ENCODE measurements at places on chromosomes 13 and 19.

GRCh38 chr13:65660731-65661130 is 1569.4 kb downstream of the PCDH9 start:
- DNase-seq = no peak

DNA sequence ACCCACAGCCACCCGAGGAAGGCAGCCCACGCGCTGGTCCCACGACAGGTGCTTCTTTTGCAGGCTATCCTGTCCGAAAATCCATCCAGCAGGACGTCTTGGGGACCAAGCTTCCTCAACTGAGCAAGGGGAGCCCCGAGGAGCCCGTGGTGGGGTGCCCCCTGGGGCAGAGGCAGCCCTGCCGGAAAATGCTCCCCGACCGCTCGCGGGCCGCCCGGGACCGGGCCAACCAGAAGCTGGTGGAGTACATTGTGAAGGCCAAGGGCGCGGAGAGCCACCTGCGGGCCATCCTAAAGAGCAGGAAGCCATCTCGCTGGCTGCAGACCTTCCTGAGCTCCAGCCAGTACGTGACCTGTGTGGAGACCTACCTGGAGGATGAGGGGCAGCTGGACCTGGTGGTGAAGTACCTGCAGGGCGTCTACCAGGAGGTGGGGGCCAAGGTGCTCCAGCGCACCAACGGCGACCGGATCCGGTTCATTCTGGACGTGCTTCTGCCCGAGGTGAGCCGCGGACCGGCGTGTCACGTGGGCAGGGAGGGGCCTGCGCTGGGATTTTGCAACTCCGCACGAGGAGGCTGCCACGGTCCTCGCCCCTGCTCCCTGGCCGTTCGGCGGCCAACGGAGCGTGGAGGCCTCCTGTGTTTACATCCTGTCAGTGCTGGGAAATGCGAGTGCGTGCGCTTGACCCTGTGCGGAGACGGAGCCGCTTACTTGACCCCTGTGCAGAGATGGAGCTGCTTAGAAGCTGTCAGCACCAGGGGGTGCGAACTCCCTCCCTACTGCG is 12.9 kb upstream of the NDUFS7 start:
- no peak for DNase-seq

DNA sequence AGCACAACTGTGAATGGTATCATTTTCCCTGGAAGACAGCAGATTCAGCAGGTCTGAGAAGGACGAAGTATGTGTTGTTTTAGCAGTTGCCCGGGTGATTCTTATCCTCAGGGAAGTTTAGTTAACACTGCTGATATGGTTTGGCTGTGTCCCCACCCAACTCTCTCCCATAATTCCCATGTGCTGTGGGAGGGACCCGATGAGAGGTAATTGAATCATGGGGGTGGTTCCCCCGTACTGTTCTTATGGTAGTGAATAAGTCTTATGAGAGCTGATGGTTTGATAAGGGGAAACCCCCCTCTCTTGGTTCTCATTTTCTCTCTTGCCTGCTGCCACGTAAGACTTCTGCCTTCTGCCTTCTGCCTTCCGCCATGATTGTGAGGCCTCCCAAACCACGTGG is 81.0 kb upstream of the UBAC2 start:
- peak; percentile 32 for DNase-seq

- no peak for DNase-seq
Observed at GRCh38 chr19:50449236-50449899, 16.7 kb downstream of the MYBPC2 start.

DNA sequence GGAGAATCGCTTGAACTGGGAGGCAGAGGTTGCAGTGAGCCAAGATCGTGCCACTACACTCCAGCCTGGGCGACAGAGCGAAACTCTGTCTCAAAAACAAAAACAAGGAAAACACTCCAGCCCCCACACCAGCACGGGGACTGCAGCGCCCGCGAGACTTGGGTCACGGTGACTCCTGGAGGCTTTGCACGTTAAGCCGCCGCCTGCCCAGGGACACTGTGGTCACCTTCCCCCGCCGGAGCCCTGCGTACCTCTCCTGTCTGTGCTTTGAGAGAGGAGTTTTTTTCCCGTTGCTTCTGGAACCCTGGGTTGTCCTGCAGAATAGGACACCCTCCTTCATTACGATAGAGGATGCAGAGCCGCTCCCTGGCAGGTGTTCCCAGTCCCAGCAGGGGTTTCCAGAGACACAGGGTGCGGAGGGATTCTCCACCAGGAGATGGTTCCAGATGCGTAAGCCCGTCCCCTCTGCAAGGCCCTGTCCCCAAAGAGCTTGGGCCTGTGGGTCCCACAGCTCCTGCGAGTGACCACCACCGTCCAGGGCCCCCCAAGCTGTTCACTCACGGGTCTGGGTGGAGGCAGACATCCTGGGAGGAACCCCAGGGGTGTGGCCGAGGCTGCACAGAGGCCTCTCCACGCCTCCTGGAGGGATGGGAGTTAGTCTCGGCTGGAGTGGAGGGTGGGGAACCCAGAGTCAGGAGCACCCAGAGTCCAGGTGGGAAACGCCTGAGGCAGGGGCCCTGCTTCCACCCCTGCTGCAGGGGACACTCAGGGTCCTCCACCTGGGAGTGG is 42.8 kb upstream of the NDUFS7 start:
- DNase-seq = no peak

DNA sequence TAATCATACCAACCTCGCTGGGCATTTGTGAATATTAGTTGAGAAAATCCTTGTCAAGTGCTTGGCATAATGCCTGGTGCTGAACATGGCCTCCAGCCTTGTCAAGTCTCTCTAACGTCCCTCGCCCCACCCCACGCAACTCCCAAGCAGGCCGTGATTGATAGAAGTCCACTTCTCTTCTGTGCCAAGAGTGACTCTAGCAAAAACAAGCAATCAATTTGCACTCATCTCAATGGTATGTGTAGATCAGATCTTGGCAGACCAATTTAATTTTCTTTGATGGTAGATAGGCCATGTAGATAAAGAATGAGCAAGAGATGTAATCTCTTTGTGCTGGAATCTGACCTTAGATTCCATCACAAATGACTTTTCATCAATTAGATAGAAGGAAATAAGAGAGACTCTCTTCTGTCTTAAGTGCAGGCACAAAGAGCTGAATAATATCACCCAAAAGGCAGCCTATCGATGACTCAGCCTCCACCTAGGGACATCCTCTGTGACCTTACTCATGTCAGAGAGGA is 31.0 kb upstream of the KATNAL1 start:
- DNase-seq = no peak

GRCh38 chr13:110197026-110197425 is 109.9 kb downstream of the COL4A1 start:
- no peak for DNase-seq

GRCh38 chr19:41997121-41997850 is 3.3 kb upstream of the ATP1A3 start:
- DNase-seq = peak; percentile 22

DNA sequence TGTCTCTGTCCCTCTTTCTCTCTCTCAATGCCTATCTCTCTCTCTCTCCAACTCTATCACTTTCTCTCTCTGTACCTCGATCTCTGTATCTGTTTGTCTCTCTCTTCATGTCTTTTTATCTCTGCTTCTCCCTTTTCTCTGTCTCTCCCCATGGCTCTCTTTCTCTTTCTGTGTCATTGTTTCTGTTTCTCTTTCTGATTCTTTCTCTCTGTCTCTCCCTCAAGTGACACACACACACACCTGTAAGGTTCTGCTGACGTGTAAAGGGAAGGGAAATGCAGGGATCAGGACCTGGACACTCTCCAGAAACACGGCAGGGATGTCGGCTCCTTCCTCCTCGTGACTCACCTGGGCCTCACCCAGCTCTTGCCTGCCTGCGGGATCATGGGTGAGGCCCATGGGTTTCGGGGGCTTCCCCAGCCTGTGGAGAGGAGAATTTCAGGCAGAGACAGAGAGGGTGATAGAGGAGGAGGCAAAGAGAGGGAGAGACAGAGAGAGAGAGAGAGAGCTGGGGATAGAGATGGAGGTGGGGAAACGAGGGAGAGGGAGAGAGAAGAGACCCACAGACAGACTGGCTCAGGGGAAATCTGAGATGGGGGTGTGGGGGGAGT is 5.4 kb upstream of the PLAUR start:
- no peak for DNase-seq

GRCh38 chr13:26599860-26600259 is 42.4 kb downstream of the WASF3 start:
- no peak for DNase-seq

- no peak for DNase-seq
Observed at GRCh38 chr19:46303691-46304397, 7.0 kb downstream of the HIF3A start.

- no peak for DNase-seq
Observed at GRCh38 chr19:5967994-5968430, 9.9 kb downstream of the RANBP3 start.

GRCh38 chr13:49933511-49933910 is 2.6 kb downstream of the SPRYD7 start:
- no peak for DNase-seq

GRCh38 chr19:50649433-50650391 is at the start of gene C19orf81:
Gene C19orf81, plus strand, starts transcription at chr19:50649445. Its CDS starts 0 bp downstream, at chr19:50649445.
- DNase-seq = no peak

- DNase-seq = no peak
Observed at GRCh38 chr13:108917581-108917980, 288.2 kb downstream of the MYO16 start.

- no peak for DNase-seq
Observed at GRCh38 chr13:80726868-80727267, 385.9 kb upstream of the SPRY2 start.

DNA sequence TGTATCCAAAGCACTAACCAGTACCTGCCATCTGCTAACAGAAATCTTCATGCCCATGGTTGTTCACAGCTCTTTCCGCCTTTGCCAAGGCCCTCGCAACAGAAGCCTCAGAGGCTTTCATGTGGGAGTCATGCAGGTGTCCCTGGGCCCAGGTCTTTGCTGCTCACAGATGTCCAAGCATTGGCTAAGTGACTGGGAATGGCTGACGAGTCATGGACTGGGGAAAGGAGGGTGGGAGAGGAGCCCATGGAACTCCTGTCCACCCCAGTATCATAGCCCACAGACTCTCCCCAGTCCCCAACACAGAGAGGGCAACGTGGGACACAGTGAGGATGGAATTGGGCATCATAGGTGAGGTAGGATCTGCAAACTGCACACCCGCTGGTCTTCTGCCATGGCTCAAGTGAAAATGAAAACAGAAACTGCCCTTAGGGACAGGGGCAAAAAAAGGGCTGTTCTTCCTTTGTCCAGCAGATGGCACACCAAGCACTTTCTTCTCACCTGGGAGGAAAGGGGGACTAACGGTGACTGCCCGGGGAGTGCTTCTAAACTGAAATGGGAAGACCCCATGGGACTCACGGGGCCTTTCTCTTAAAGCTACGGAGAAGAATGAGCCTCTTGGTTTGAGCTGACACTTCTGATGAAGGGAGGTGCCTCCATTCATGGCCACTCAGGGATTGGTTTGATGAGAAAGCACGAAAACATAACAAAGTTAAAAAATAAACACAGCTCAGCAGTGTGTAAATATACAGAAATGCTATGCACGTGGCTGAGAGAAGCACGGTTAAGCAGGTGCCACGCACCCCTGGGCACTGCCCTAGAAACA is 11.1 kb upstream of the DHRS12 start:
- peak; percentile 55 for DNase-seq

- no peak for DNase-seq
Observed at GRCh38 chr13:80379245-80379644, 38.3 kb upstream of the SPRY2 start.

- DNase-seq = no peak
Observed at GRCh38 chr13:26485786-26486185, 71.7 kb upstream of the WASF3 start.

- DNase-seq = no peak
Observed at GRCh38 chr19:18014197-18014596, 6.2 kb downstream of the ARRDC2 start.

DNA sequence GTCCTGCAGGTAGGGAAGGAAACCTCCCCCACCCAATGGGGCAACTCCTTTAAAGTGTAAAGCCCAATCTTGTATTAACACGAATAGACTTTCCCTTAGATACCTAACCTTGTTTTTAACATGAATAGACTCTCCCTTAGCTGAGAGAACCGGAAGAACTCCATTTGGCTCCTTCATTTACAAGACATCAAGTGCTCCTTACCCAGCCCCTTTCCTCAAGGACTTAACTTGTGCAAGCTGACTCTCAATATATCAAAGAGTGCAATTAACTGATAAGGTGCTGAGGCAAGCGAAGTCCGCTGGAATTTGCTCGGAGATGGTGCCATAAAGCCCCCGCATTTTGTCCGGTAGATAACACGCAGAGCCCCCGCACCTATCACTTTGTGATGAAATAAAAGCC is 9.9 kb upstream of the ZNF90 start:
- DNase-seq = no peak

- DNase-seq = no peak
Observed at GRCh38 chr13:110856942-110857835, 57.7 kb downstream of the ANKRD10 start.

DNA sequence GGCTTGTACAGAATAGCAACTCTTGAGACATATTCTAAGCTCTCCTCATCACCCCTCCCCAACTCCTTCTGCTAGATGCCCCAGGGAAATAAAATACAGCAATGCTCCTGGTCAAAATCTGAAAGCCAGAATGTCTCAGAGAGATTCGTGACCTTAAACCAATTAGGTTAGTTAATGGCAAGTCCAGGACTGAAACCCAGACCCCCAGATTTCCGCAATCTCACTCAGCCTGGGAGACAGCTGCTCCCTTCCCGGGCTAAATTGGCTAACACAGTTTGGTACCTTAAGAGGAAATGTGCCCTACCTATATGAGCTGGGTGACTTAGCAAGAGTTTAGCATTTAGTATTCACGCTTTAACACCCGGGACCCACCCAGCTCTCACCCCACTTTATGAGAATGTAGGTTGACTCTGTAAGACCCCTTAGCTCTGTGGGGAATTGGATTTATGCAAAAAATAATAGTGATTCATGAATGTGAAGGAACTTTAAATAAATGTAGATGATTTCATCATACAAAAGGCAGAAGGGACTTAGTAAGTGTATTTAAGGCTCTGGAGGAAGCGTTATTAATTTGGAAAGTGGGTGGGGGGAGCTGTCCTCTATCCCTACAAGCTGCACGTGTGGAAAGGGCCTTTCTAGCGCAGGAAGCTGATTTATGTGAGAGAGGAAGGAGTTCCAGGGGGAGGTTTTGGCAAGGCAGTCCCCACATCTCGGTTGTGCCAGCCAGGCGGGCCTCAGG is 1.1 kb downstream of the DLEU7 start:
- DNase-seq = no peak

DNA sequence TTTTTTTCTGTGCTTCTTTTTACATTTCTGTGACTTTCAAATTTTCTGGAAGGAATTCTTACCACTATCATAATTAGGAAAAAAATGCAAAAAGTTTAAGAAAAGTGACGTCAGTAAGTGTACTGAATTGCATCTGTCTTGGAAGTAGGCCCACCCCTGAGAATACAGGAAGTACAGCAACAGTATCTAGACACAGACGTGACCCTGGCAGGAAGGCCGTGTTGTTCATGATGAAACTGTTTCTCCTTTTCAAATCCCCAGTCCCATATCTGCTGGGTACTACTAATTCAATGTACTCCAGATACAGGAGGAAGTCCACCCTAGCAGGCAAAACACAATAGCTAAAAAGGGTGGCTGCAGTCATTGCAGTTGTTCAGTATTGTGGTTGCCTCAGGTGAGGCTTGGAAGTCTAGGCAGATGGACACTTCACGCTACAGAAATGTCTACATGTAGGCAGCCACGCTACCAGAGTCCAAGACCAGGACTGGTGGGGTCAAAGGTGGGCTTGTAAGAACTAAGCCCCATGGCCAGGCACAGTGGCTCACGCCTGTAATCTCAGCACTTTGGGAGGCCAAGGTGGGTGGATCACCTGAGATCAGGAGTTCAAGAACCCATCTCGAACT is 49.6 kb upstream of the MED4 start:
- no peak for DNase-seq

- no peak for DNase-seq
Observed at GRCh38 chr13:66171920-66172319, 1058.2 kb downstream of the PCDH9 start.

- DNase-seq = no peak
Observed at GRCh38 chr13:40519637-40520036, 146.8 kb downstream of the FOXO1 start.

- DNase-seq = no peak
Observed at GRCh38 chr13:84439108-84439507, 556.8 kb upstream of the SLITRK1 start.
